ENCODE measurements at places on chromosomes 3 and 15.
A peak's percentile ranks its signal among the peaks of the same experiment; 100 is the strongest.

GRCh38 chr15:67680641-67681040 lies 138.1 kb downstream of the MAP2K5 start:
- no peak for DNase-seq

DNA sequence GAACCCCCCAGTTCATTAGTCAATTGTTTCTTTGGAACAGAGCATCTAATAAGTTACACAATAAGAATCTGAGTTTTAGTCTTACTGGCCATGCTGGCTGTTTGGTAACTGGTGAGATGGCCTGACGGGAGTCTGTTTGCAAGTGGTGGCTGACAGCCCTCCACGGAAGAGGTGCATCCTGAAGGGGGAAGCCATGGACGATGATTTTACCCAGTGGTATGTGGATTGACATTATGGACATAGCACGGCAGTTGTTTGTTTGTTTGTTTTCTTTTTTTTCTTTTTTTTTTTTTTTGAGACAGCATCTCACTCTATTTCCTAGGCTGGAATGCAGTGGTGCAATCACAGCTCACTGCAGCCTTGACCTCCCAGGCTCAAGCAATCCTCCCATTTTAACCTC lies 156.0 kb downstream of the RPLP1 start:
- DNase-seq: no peak

DNA sequence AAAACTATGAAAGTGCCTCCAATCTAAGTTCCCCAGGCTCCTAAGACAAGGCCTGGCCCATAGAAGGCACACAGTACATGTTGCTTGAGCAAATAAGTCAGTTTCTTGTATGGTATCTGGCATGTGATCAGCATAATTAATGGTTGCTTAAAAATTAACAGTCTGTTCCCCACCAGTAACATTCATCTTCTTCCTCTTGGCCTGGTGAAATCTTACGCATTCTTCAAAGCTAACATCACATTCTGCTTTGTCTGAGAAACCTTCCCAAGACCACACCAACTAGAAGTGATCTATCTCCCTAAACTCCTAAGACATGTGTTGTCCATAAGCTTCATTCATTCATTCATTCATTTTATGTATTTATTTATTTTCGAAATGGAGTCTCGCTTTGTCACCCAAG lies 48.1 kb downstream of the LIPC start:
- no peak for DNase-seq

DNA sequence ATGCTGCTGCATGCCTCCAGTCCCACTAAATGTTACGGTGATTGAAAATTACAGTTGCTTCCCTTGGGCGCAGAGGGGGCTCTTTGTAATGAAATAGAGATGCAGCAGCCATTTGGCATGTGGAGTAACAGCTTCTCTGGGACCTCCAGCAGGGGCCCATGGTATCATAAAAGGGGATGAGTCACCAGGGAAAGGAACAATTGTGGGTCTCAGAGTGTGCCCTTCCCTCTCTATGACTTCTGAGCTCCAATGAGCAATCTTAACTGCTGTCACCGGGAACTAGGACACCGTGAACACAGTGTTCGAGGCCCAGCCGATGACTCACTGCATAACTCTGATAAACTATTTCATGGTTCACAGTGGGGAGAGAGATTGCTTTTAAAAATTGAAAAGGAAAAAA lies 164.8 kb upstream of the NUDT16 start:
- DNase-seq: no peak

DNA sequence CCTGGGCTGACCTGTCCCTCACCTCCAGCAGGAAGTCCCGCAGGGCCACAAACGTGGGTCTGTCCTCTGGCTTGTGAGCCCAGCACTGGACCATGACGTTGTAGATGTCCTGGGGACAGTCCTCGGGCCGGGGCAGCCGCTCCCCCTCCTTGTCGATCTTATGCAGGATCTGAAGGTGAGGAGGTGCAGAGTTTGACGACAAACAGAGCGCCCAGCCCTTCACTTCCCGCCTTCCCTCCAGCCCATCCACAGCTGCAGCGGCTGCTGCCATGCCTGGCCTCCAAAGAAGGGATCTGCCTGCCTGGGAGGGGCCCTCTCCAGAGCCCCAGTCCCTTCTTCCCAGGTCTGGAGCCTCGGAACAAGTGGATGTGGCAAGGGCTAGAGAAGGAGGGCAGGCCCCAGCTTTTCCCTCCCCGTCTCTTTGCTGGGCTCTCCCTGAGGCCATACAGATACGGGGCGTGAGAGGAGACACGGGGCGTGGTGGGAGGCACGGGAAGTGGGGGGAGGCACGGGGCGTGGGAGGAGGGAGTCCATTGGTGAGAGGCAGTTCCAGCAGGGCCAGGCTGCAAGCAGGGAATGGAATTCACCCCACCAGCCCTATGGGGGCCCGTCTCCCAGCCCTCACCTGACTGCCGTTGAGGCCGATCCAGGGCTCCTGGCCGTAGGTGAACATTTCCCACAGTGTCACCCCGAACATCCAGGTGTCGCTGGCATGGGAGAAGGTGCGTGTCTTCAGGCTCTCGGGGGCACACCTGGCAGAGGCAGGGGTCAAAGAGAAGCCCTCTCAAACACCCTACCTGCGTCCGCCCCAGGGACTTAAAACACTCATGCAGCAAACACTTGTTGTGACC lies 29.7 kb downstream of the TNK2 start:
- no peak for DNase-seq

- no peak for DNase-seq
Measured at GRCh38 chr3:181705086-181705480, 6.6 kb upstream of the SOX2 start.

- no peak for DNase-seq
Measured at GRCh38 chr15:101129851-101130380, 121.9 kb downstream of the CHSY1 start.

- DNase-seq: no peak
Measured at GRCh38 chr3:119616056-119616455, 18.4 kb downstream of the PLA1A start.

GRCh38 chr15:68655686-68656437 lies 77.1 kb downstream of the CORO2B start:
- DNase-seq: no peak

- DNase-seq: no peak
Measured at GRCh38 chr15:100191161-100191560, 150.6 kb downstream of the ADAMTS17 start.

GRCh38 chr3:18300916-18301315 lies 124.2 kb downstream of the SATB1 start:
- no peak for DNase-seq

GRCh38 chr15:69066007-69066995 lies 51.8 kb downstream of the NOX5 start:
- no peak for DNase-seq

DNA sequence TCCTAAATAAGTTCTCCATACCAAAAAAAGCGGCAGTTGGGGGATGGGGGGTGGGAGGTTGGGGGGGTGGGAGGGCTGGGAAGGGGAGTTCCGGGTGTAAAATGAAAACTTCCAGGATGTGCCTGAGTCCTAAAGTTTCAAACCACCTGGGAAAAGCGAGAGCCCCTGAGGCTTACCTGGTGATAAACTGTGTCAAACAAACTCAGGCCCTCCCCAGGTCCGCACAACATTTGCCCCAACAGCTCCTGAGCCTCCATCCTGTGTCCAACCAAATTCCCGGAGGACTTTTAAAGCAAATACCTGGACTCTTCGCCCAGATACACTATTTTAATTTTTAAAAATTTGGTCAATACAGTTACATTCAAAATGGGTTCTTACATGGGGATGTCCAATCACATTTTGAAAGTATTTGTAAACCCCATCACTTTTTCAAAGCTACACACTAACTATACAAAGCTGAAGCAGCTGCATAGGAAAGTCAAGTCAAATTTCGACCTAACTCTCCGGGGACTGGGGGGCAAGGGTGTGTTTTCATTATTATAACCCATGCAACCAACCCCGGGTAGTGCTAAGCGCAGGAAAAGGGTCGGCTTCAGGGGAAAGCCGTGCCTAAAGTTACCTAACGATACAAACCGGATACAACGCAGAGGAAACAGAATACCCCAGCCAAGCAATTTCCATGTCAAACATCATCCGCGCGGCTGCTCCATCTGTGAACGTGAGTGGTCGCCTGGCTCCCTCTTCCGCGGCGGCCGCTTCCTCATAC lies 685 bp upstream of the FOXB1 start:
- no peak for DNase-seq

GRCh38 chr3:156605686-156606605 lies 51.0 kb upstream of the SSR3 start:
- DNase-seq: peak; percentile 66

- no peak for DNase-seq
Measured at GRCh38 chr3:13162549-13163320, 89.5 kb upstream of the IQSEC1 start.

GRCh38 chr3:57098418-57099310 lies 38.2 kb downstream of the SPATA12 start:
- DNase-seq: no peak

GRCh38 chr15:38991701-38992100 lies 427.1 kb upstream of the RASGRP1 start:
- DNase-seq: no peak

DNA sequence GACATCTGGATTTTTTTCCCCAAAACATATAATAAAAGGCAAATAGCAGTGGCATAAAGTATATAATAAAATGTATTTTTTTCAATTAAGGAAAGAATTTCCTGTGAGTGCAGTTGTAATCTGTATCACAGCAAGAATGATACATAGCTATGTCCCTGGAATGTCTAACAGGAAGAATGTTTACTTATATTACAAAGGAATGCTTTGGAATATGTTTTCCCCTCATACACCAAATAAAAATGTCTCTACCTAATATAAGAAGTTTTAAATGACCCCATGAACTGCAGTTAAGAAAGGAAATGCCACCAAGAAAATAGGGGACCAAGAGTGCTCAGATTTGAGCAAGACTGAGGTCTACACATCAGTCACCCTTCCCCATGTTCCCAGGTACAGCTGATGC lies 38.0 kb upstream of the ATP11B start:
- DNase-seq: no peak

DNA sequence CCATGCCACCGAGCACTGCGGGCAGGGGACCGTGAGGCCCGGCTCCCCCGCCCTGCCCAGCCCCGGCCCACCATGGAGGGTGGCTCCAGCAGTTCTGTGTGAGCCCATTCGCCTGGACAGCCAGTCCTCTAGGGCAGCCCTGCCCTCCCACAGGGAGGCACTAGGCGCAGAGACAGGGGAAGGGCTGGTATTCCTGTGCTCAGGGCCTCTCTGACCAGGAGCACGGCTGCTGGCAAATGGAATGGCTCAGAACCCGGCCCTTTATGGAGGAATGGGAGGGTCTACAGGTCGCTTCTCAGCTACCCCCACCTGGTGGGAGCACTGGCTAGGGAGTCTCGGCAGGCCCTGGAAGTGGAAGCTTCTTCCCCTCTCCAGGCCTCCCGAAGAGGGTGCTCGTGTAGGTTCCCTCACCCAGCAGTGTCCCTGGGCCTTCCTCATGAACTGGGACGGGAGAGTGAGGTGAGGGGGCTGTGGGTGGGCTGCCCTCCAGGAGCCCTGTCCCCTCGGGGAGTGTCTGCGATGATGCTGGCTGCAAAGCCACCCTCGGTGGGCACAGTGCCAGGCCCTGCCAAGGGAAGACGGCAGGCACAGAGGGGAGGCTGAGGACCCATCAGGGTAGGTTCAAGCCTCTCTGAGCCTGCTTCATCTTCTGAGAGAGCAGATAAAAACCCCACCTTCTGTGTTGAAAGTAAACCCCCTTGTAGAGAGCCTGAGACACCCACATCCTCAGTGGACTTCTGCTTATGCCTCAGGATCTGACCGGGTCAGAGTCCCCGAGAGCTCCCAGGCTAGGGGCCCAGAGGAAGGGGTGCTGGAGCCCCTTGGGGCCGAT lies 1.5 kb downstream of the MELTF start:
- no peak for DNase-seq

GRCh38 chr3:102449341-102449740 lies 14.5 kb downstream of the ZPLD1 start:
- no peak for DNase-seq

GRCh38 chr3:60225848-60226247 lies 1025.4 kb downstream of the FHIT start:
- no peak for DNase-seq

GRCh38 chr3:43505351-43505750 lies 116.5 kb downstream of the ANO10 start:
- no peak for DNase-seq

GRCh38 chr3:31957106-31957505 lies 24.0 kb downstream of the OSBPL10 start:
- DNase-seq: no peak

- DNase-seq: no peak
Measured at GRCh38 chr3:24470277-24470676, 24.4 kb downstream of the THRB start.

DNA sequence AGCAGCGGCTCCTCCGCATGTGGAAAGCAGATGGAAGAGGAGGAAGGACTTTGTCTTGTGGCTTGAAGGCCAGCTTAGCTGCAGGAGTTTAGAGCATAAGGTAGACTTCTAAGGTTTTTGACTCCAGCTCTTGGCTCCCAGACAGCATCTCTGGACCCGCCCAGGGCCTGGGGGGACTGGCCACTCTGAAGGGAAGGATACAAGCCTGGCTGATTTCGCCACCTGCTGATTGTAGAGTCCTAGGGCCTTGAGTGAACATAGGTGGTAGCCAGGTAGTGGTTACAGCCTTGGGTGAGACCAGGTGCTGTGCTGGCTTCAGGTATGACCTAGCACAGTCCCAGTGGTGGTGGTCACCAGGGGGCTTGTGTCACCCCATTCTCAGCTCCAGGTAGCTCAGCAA lies 48.4 kb upstream of the RPL35A start:
- no peak for DNase-seq

DNA sequence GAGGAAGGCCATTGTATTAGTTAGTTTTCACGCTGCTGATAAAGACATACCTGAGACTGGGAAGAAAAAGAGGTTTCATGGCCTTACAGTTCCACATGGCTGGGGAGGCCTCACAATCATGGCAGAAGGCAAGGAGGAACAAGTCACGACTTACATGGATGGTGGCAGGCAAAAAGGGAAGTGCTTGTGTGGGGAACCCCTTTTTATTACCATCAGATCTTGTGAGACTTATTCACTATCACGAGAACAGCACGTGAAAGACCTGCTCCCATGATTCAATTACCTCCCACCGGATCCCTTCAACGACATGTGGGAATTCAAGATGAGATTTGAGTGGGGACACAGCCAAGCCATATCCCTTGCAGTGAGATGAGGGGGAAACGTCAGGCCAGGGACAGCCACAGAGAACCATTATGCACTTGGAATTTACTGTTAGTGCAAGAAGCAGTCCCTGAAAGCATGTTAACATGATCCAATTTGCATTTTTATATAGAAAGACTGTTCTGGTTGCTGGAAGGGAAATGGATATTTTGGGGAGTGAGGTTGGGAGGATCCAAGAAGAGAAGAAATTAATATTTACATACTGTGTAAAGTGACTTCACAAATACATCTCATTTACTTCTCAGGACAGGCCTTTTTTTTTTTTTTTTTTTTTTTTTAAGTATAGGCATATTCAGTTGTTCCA lies 87.1 kb downstream of the ARNT2 start:
- no peak for DNase-seq

GRCh38 chr3:176505878-176506621 lies 691.2 kb downstream of the TBL1XR1 start:
- DNase-seq: no peak
